ENCODE measurements at places on chromosomes 13 and 19.

DNA sequence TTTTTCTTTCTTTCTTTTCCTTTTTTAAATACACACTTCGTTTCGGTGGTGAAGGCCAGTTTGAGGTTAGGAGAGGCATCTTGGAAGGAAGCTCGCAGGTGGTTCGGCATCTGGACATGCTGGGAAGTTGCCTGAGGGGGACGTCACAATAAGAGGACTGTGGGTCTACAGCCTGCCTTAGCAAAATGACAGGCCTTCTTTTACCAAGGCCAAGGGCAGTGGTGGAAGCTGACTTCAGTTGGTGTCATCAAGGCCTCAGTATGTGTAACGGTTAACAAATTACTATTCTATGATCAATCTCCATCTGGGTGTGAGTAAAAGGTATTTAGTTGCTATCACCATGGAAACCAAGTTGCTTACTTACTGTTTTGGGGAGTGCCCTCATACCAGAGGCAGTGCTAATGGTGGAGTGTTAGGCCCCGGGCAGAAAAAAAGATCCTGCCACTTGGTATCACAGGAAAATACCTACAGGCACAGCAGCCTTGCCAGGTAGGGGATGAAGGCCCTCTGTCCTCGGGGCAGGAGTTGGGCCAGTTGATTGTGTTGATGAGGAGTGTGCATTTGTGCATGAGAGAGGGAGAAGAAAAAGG lies 10.3 kb downstream of the ACTN4 start:
- no peak for DNase-seq

DNA sequence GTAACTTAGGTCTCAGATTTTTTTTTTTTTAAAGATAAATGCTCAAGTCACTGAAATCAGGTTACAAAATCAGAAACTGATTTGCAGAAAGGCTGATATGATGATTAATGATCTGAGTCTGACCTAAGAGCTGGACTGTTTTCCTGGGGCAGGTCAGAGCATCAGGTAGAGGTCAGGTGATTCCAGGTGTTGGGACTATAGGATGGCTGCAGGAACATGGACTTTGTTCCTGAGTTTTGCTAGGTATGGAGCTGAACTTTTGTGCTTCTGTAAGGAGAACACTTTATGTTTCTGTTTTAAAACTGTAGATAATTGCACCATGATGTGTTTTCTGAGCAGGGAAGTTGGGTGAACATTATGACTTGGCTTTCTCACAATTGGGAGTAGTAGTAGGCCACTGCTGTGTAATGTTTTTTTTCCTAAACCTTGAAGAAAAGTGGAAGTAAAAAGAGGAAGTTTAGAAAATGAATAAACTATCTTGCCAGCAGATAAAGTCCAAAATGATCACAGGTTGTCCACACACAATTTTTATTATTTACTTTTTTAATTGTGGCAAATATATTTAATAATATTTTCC lies 297.2 kb downstream of the DCT start:
- no peak for DNase-seq

GRCh38 chr19:55225415-55225958 lies 3.1 kb downstream of the TMEM86B start:
- DNase-seq = no peak

- DNase-seq = no peak
Observed at GRCh38 chr13:65959305-65959704, 1270.8 kb downstream of the PCDH9 start.

DNA sequence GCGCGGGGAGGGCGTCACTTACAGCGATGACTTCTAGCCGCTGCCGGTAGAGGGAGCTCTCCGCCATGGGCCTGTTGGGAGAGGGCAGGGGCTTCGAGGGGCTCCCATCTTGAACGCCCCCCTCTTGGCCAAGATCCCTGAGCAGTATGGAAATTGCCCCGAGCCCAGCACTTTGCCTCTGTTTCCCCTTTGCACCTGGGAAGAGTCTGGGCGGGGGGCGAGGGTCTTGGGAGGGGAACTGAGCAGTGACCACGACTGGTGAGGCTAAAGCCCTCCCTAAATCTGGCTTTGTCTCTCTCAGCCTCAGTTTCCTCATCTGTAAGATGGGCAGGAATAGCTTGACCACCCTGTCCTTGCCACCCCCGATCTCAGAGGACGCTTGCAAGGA lies 2.8 kb downstream of the PALM3 start:
- no peak for DNase-seq
